ENCODE measurements at places on chromosomes 12 and 14.

- no peak for DNase-seq
Observed at GRCh38 chr12:129873111-129873832, 30.6 kb downstream of the TMEM132D start.

GRCh38 chr12:132389526-132390286, 60.3 kb upstream of the GALNT9 start:
- DNase-seq = no peak

DNA sequence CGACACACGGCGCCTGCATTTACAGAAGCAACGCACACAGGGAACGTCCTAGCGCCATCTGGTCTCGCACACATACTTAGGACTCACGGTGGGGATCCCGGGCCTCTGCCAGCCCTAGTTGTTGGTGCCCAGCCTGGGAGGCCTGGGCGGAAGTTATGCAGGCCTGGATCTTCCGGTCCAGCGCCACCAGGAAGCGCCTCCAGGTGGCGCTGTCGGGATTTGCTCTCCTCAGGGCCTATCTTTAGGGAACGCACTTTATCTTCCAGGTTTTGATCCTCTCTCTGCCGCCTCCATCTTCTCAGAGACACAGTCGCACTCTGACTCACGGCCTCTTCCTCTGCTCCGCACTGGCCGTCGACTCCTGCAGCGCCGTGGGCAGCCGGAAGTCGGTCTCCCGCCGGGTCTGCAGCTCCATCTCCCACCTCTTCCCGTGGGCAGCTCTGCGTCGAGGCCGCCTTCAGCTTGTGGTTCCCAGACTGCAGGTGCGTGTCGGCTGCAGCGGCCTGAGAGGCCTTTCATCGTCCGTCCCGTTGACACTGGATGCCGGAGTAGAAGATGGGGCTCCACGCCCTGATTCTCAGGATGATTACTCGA, 760.4 kb downstream of the TMEM121 start:
- DNase-seq = peak; percentile 3

DNA sequence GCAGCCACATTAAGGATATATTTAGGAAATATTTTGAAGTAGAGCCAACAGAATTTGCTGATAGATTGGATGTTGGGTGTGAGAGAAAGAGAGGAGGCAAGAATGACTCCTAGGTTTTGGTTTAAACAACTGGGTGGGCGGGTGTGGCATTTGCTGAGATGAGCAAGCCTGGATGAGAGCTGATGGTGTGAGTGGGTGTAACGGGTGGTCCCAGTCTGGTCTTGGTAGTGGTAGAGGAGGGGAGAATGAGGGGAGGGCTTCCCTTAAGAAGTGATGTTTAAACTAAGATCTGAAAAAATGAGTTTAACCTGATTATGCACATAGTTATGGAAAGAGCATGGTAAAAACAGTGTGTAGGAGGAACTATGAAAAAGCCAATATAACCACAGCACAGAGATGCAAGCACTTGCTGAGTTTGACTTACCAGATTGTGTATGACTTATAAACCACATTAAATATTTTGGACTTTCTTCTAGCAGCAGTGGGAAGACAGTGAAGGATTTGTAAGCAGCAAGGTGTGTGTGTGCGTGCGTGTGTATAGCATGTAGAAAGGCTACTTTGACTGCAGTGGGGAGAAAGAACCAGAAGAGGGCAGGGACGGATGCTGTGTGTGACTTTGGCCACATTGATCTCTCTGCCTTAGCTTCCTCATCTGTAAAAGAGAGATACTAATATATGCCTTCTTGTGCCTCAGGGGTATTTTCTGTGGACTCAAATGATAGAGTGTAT, 139.7 kb downstream of the PRIMA1 start:
- DNase-seq = no peak

DNA sequence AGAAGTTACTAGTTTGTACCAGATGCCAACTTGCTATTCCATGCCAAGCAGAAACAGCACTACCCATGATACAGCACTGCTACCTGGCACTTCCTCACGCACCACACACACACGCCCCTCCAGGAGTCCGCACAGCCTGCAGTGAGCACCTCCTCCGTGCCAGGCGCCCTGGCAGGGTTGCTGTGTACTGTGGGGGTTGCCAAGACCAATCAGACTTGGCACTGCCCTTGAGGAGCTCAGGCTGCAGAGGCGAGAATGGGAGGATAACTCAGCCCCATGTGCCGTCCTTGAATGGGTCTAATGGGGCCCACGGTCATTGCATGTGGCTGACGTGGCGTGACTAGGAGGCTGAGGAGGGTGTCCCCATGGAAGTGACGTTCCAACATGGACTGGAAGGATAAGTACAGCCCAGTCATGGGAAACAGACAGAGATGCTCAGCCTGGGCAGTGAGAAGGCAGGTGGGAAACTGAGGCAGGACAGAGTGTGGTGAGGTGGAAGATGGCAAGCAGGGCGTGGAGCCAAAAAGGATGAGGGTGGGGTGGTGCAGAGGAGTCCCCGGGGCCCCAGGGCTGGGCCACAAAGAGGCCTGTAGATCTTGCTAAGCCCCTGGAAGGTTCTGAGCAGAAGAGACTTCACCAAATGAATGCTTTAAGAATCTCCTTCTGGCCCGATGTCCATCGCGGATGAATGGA, 65.3 kb upstream of the C14orf180 start:
- no peak for DNase-seq

GRCh38 chr14:24875203-24875838, 174.6 kb downstream of the STXBP6 start:
- no peak for DNase-seq

- no peak for DNase-seq
Observed at GRCh38 chr12:39103552-39104165, 198.3 kb upstream of the CPNE8 start.

GRCh38 chr12:5689773-5690172, 255.3 kb downstream of the ANO2 start:
- no peak for DNase-seq

- no peak for DNase-seq
Observed at GRCh38 chr12:1581973-1582708, 12.2 kb downstream of the FBXL14 start.

DNA sequence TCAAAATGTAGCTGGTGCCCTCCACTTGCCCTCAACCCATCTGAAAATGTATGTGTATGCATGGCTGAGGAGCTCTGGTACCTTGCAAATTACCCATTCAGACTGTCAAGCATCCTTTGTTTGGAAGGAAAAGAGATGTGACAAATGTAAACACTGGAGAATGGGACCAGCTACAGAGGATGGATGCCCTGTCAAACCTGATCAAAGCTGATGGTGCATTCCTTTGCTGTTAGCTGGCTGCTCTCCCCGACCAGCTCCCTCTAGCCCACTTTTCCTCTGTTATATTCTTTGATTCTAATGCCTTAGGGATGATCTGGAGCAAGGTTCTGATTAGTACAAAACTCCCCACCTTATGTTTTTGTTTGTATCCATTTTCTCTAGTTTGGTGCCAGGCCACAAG, 310.3 kb downstream of the C12orf75 start:
- no peak for DNase-seq

DNA sequence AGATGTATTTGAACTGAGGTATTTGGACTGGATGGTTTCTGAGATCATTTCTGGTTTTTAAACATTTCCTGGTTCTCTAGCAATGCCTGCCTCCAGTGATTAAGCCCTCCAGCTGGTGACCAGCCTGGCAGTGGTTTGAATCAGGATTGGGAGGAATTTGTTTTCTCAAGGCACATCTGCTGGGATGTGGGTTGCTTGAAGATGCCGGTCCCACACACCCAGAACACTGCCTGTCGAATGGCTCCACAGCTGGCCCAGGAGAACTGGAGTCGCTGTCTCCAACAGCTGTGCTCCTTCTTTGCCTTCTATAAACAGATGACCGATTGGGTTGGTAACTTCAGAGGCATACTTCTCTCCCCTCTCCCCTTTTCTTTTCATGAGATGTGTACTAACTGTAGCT, 258.0 kb upstream of the DDHD1 start:
- no peak for DNase-seq

DNA sequence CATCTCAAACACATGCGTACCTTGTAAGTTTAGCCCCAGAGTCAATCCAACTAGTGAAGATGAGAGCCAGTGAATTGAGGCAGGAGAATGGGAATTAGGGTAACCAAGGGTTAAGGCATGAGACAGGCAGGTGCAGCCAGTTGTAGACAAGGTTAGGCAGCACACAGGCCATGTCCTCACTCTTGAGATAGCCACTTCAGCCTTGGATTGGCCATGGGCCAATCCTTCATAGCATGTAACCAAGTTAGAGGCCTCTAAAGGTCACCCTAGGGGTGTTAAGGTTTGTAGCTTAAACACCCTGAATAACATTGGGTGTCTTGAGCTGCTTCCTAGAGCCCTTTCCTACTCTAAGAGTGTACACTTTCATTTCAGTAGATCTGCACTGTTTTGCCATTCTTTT, 208.2 kb upstream of the RBM19 start:
- no peak for DNase-seq

DNA sequence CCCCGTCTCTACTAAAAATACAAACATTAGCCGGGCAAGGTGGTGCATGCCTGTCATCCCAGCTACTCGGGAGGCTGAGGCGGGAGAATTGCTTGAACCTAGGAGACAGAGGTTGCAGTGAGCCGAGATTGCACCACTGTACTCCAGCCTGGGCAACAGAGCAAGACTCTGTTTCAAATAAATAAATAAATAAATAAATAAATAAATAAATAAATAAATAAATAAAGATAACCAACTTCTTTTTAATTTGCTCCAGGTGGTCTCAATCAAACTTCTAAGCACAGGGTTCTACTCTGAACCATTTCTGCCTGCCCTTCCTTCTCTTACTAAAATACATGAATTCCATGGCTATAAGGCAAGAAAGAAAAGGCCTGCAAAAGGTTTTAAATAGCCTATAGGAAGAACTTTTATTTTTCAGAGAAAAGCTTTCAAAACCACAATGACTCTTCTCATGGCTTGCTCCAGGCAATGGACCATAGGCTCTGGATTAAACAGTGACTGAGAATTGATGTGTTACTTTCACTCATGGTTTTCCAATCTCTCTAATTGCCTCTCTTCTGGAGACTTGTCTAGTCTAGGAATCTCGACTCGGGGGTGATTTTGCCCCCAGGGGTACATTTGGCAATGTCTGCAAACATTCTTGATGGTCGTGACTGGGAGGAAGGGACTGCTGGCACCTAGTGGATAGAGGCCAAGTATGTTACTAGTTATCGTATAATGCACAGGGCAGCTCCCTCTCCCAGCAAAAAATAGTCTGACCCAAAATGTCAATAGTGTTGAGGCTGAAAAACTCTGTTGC, 14.4 kb downstream of the IGF1 start:
- DNase-seq = no peak

DNA sequence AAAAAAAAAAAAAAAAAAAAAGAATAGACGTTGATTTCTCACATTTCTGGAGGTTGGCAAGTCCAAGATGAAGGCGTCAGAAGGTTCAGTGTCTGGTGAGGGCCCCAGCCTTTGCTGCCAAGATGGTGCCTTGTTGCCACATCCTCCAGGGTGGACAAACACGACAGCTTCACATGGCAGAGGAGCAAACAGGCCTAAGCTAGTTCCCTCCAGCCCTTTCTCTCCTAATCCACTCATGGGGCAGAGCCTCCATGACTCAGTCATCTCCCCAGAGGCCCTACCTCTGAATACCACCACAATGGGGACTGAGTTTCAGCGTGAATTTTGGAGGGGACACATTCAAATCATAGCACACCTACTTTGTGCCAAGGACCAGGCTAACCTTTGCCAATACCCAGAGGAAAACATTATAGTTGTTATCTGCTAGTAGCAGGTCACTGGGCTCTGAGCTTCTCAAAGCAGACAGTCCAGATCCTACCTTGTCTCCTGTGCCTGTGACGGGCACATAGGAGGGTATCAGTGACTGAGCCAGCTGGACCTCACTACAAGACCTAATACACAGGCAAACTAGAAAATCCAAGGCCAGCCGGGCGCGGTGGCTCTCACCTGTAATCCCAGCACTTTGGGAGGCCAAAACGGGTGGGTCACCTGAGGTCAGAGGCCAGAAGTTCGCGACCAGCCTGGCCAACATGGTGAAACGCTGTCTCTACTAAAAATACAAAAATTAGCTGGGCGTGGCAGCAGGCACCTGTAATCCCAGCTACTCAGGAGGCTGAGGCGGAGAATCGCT, 10.5 kb upstream of the BCL11B start:
- DNase-seq = no peak

DNA sequence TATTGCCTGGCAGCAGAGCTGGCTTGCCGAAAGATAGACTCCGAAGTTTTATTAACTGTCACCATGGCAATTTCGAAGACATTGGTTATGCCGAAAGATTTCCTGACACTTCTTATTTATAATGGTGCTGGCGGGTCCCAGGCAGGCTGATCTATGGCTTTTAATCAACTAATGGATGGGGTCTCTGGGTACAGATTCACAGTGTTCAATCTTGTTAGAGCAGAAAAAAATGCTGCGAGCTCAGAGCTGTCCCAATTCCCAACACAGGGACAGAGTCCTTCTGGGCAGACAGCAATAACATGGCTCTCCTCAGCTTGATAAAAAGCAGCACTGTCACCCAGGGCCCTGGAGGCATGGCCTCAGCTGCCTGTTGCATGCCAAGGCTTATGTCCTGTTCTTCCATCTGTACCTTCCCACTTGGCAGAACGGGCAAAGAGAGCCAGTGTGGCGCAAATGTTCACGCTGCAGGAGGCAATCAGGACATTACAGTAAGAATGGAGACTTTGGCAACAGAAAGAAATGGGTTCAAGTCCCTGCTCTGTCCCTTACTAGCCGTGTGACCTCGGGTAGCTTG, 228.2 kb upstream of the PWP1 start:
- DNase-seq = no peak

GRCh38 chr12:77728018-77728417, 102.7 kb upstream of the NAV3 start:
- no peak for DNase-seq

DNA sequence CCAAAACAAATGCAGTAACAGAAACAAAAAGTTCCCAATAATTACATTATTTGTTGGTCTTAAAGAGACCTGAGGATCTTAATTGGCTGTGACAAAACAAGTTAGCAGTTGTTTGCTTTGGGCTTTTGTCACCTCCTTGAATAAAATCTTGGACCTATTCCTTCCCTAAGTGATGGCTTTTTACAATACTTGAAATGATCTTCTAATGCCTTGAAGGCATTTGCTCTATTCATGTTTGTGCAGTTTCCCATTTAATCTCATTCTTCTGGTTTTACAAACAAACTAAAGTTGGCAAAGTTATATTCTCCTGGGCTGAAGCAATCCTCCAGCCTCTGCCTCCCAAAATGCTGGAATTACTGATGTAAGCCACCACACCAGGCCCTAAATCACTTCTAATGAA, 98.8 kb downstream of the OSBPL8 start:
- DNase-seq = no peak

GRCh38 chr12:56632701-56633467, 2.8 kb upstream of the BAZ2A start:
- DNase-seq = no peak

DNA sequence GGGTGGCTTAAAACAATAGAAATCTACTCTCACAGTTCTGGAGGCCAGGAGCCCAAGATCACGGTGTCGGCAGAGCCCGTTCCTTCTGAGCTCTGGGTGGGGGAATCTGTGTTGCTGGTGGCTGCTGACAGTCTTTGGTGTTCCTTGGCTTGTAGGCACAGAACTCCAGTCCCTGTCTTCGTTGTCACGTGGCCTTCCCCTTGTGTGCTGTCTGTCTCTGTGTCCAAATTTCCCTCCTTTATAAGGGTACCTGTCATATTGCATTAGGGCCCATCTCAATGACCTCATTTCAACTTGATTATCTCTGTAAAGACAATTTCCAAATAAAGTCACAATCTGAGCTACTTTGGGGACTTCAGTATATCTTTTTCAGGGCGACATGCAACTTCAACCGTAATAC, 81.6 kb downstream of the CCDC92 start:
- no peak for DNase-seq

GRCh38 chr12:50220363-50220995, 53.3 kb upstream of the CERS5 start:
- DNase-seq = no peak

Measured in activated naive CD4-positive, alpha-beta T cell (primary cell).